NCI-H2081 treated with DMSO at 0.1 percent for 48 hours (cell line): ENCODE measurements at places on chromosomes 12 and 14.

DNA sequence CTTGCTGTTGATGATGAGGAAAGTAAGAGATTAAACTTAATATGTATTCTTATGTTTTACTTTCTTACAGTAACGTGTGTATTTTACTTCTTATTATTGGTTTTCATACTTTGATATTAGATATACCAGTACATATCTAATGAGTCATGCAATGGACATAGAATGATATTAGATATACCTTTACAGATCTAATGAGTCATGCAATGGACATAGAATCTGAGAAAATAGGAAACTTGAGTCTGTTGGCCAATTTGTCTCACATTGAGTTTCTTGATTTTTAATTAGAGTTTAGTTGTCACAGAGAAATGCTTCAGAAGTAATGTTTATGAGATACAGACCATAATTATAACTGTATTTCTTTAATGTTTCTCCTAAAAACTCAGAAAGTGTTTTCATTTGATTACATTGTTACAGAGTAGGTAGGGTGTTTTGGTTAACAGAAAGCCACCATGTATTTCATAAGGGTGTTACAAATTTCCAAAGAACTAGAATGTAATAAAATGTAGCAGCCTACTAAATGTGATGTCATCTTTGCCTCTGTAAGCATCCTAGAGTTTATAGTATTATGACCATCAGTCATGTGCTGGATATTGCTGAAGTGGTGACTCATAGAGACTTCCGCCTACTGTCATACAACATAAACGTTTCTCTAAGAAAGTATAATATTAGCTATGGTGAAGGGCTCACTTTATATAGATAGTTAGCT, 3.0 kb downstream of the GAS2L3 start:
- DNase-seq, result no peak

DNA sequence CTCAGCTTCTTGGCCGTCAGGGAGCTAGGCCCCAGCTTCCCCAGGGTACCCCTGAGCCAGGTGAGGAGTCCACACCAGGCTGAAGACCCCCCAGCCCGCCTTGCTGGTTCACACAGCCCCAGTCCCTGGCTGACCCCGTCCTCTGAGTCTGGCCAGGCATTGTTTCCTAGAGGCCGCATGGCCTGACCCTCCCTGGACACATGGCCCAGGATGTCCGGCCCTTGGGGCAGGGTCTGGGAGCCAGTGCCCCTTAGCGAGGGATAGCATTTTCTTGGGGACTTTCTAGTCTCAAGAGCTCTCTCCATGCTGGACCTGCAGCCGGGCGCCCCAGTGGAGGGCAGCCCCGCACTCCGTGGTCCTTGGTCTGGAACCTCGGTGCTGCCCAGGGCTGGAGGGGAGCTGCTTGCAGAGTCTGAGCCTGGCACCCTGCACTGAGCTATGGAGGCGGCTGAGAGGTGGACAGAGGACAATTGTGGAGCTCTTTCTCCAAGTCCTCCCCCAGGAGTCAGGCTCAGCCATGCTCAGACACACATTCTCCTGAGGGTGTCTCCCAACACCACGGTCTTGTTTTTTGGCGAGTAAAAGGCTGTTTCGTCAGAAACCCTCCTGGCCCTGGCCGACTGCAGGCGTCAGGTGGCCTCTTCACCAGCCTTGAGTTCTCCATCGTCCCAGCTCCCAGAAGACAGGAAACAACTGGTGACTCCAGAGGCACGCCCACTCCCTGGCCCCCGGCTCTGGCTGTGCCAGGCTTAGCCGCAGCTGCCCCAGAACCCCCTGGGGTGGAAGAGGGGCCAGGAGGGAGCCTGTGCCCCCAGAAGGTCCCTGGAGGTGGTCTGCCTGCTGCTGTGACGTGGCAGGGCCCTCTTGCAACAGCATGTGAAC, 17.6 kb upstream of the CRIP2 start:
- DNase-seq, result no peak

DNA sequence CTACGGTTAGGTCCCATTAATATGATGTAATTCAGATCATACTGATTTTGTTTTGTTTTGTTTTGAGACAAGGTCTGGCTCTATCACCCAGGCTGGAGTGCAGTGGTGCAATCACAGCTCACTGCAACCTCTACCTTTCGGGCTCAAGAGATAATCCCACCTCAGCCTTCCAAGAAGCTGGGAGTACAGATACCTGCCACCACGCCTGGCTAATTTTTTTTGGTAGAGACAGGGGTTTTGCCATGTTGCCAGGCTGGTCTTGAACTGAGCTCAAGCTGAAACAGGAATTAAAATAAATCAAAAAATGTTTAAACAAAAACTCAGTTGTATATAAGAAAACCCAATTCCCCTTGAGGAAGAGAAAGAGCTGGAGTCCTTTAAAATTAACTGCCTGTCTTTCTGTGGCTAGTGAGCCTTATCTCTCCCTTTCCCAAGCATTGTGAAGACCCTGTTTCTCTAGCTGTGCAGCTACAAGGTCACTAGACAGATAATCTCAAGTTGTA, 17.7 kb upstream of the ANAPC7 start:
- DNase-seq, result no peak

- no peak for DNase-seq
Measured at GRCh38 chr14:60166142-60166541, 944 bp upstream of the DHRS7 start.

- no peak for DNase-seq
Measured at GRCh38 chr12:54134850-54135249, 53.9 kb downstream of the SMUG1 start.

- no peak for DNase-seq
Measured at GRCh38 chr12:67646775-67647174, 1.8 kb upstream of the DYRK2 start.

DNA sequence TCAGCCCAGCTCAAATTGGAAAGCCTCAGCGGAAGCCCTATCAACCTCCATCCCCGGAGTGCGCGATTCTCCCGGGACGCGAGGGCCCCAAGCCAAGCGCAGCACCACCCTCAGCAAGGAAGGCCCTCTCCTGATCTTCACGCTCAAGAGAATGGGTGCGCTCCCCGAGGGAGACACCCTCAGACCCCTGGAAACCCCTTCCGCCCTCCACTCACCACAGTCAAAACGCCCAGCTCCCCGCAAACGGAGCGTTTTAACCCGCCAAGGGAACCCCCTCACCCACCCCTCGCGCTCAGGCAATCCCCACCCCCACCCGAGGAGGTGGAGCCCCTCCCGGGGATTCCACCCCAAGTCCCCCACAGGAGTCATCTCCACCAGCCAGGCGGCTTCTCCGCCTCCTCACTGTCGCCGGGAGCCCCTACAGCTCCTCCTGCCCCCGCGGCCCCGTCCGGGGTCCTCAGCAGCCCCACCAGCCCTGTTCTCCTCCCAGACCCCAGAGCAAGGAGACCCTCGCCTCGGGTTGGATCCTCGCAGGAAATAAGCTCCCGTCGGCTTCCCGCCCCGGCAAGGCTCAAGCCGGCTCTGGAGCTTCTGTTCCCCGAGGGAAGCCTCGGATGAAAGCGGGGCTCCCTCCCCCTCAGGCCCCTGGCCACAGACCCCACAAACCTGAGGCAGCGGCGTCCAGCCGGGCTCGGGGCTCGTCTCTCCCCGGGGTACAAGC, 507 bp downstream of the BAZ2A start:
- no peak for DNase-seq

- DNase-seq, result no peak
Measured at GRCh38 chr12:49626169-49626835, 2.9 kb downstream of the PRPF40B start.

GRCh38 chr12:65943388-65944137, 119.3 kb downstream of the HMGA2 start:
- DNase-seq, result no peak

GRCh38 chr12:15208871-15209656, 12.2 kb downstream of the RERG start:
- DNase-seq, result no peak

GRCh38 chr12:46349253-46349652, 23.3 kb downstream of the SLC38A2 start:
- no peak for DNase-seq

DNA sequence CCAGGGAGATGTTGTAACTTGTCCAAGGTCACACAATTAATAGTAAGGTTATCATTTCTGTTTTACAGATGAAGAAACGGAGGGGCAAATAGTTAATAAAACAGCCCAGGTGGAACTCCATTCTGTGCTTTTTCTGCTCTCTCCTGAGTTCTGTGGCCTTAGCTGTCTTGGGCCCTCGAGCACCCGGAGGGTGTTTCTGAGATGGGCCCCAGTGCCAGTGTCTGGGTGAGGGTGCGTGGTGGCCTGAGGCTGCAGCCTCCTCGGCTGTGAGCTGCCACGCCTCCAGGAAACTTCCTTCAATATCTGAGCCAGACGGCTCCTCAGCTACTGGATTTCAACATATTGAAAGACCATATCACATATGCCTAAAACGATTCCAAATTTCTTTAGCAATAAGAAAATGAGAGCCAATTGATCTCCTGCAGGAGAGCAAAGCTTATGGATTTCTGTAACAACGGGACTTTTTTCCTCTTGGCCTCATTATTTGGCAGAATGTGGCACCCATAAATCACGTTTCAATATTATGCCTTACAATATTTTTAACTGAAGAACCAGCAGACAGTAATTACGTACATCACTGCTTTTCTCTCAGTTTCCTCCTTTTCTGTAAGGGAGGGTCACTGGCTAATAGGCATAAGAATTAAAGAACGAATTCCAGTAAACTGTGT, 74.8 kb upstream of the DICER1 start:
- no peak for DNase-seq

DNA sequence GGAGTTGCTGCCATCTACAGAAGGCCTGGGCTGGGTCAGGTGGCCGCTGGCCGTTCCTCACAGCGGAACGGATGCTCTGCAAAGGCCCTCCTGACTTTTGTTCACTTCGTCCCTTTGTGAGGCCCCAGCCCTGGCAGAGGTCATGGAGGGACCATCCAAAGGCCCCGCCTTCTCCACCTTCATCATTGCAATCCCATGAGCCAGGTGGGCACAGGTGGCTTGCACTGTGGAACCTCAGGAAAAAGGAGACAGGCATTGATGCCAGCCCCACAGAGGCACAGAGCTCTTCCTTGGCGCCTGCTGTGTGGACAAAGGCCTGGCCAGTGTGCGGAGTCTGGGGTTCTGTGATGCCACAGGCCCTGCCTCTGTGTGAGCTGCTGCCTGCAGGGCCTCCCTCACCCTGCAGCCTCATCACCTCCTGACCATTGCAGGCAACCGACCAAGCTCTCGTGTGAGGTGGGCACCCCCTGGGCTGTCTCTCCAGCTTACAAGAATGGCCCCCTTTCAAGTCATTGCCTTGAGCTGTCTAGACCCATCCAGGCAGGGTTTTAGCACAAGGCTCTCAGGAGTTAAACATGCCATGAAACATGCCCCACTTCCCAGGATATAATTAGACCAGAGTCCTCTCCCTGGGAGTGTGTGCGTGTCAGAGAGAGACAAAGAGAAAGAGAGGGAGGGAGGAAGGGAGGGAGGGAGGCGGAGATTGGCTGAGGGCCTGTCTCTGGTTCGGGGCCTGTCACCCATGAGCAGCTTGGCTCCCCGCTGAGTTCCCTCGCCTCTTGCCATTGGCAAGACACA, 19.3 kb downstream of the NFKBIA start:
- peak; percentile 41 for DNase-seq

DNA sequence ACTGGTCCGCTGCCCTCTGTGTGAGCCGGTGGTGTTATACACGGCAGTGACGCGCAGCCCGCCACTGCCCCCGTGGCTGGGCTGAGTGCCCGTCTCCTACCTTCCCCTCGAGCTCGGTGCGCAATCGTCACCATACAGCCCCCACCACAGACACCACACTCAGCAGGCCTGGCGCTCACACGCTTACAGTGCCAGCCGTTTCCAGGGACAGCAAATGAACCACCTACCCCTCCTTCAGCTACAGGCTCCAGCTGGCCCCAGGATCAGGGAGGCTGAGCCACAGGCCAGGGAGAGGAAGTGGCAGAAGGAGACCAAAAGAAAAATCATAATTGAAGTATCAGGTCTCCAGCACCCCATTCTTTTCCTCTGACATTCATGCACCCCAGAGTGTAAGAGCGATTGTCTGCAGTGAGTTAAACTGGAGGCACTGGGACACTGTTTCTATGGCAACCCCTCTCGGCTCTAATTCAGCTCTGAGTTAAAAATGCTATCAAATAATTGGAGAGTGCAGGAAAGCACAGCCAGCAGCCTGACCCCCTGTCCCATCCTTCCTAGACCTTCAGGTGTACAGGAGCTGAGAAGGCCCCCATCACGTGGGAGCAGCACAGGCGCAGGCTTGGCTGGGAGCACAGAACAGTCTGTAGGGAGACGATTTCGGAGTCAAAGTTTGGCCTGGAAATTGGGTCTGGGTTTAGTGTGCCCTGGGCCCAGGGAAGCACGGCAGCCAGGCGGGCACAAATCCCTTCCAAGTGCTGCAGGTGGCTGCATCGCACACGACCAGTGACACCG, 18.0 kb downstream of the LRTM2 start:
- no peak for DNase-seq

GRCh38 chr12:75823475-75823874, 208.1 kb downstream of the PHLDA1 start:
- DNase-seq, result no peak

- no peak for DNase-seq
Measured at GRCh38 chr12:7403466-7403865, 40.5 kb downstream of the CD163L1 start.

GRCh38 chr12:104059963-104060362, 4.4 kb upstream of the HCFC2 start:
- DNase-seq, result no peak

GRCh38 chr12:106692896-106693820, 81.3 kb upstream of the RIC8B start:
- DNase-seq, result no peak

DNA sequence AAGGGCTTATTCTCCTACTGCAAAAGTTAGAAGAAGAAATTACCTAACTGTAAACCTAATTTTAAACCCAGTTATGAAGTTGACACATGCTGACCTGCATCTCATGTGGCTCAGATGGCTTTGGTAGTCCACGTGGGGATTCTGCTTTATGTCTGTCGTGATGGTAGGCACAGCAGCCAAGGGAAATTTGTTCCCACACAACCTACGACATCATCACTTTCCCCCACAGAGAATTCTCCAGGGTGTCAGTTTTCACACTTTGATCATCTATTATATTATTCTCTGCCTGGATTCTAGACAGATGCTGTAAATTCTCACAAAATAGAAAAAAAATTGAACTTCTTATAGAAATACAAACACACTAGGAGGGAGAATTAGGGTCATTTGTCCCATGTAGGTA, 70.6 kb downstream of the PTHLH start:
- no peak for DNase-seq

- DNase-seq, result no peak
Measured at GRCh38 chr14:25215607-25216006, 165.7 kb upstream of the STXBP6 start.
